NCI-H510A treated with DMSO at 0.1 percent for 48 hours (cell line): ENCODE measurements at places on chromosomes 4 and X.

GRCh38 chrX:47540754-47541538, 20.1 kb upstream of the ARAF start:
- peak; percentile 93 for DNase-seq

DNA sequence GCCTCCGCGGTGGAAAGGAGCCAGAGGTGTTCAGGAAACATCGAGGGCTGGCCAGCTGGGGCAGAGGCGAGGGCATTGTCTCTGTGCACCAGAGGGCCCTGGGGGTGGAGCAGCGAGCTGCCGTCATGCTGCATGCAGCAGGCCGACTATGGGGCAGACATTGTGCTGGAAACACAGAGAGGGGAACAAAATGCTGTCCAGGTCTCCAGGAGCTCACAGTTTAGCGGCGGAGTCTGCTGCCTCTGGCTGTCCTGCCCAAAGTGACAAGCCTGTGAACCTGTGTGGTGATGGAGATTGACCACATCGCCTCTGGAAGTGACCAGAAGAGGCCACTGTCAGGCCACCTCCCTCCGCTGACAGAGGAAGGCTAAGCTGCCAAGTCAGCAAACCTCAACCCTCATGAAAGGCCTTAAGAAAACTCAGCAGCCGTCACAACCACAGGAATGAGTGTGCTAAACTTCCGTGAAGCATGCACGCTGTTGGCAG, 20.1 kb upstream of the SASH3 start:
- DNase-seq = no peak

DNA sequence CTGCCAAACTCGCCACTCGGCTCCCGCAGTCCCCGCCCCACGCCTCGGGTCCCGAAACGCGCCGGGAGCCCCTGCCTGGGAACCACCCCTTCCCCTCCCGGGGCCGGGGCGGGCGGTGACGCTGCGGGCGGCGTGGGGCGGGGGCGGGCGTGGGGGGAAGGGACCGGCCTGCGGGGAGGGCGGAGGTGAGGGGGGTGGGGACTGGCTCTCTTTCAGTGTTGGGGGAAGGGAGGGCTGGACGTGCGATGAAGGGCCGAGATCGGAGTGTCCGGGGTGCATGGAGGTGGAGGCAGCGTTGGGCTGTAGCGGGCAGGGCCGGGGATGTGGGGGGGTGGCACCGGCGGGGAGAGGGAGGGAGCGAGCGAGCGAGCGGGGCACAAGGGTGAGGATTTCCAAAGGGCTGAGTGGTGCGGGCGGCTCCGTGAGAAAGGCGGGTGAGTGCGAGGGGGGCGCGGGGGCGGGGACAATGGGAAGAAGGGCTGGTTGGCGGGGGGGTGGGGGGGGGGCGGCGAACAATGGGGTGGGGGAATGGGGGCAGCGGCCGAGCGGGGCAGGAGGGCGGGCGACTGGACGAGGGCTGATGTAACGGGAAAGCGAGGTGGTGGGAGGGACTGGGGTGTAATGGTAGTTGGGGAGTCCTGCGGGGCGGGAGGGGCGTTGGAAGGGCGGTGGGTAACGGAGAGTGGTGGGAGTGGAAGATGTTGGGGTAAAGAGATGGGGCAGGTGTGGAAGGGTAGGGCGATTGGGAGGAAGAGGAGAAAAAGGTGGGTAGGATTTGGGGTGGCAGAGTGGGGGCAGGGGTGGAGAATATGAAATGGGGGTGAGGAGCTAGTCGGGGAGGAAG, 578 bp downstream of the DCUN1D4 start:
- no peak for DNase-seq

DNA sequence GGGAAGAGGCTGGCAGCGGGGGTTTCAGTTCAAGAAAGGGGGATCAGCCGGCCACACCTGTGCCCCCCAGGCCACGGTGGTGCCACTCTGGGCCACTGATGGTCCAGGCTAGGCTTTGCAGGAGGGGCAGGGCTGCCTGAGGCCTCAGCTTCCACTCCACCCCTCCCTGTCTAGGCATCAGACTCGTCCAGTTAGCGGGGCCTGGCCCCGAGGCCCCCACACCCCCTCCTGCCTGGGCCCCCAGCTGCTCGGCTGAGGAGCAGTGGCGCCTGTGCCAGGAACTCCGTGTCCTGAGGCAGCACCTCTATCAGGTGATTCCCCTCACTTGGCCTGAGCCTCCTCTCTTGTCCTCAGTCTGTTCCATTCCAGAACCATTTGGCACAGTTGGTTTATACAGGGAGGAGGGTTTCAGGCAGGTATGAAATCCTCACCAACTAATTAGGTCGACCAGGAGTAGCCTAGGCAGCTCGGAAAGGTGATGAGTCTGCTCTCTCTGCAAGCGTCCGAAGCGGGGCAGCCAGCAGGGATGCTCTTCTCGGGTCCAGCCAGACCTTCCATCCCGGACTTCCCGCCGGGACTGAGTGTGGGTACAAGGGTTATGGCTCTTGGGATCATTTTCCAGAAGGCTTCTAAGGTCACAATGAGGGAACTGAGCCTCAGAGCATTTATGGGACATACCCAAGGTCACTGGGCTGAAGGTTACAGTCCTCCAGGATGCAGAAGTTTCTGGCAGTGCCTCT, 2.1 kb downstream of the NSG1 start:
- DNase-seq = no peak

DNA sequence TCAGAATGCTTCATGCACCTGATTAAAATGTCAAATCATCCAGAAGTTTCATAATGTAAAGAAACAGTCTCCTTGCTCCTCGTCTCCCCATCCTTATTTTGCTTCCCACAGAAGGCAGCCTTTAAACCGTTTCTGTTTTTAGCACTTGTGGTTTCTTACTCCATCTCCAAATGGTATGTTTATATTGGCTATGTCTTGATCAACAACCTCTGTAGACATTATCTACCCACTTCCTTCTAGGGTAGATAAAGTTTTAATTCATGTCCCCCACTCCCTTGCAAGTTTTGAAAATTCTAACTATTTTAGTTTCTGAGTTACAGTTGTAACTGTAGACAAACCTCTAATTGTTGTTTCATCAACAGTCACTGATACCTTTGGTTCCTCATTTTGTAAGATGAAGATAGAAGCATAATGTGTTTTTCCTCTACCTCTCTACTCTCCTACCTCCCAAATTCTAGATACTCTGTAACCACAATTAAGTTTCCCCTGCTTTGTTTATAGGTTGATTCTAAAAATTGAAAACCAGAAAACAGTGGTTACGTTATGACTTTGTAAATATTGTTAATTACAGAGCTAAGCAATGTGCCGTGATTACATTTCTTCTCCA, 291.7 kb upstream of the GATB start:
- DNase-seq = no peak

GRCh38 chrX:138648568-138648967, 62.9 kb downstream of the FGF13 start:
- DNase-seq = no peak

- DNase-seq = no peak
These were observed 6.1 kb downstream of the TACC3 start for GRCh38 chr4:1727117-1728031.

GRCh38 chrX:134144231-134144630, 92.8 kb upstream of the CCDC160 start:
- DNase-seq = peak; percentile 3

GRCh38 chr4:76470532-76470931, 35.5 kb downstream of the SHROOM3 start:
- DNase-seq = no peak

DNA sequence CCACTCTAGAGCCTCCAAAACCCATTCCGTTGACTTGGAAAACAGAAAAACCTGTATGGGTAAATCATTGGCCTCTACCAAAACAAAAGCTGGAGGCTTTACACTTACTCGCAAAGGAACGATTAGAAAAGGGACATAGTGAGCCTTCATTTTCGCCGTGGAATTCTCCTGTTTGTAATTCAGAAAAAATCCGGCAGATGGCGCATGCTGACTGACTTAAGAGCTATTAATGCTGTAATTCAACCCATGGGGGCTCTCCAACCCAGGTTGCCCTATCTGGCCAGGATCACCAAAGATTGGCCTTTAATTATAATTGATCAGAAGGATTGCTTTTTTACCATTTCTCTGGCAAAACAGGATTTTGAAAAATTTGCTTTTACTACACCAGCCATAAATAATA, 60.8 kb downstream of the ZNF732 start:
- peak; percentile 0 for DNase-seq

DNA sequence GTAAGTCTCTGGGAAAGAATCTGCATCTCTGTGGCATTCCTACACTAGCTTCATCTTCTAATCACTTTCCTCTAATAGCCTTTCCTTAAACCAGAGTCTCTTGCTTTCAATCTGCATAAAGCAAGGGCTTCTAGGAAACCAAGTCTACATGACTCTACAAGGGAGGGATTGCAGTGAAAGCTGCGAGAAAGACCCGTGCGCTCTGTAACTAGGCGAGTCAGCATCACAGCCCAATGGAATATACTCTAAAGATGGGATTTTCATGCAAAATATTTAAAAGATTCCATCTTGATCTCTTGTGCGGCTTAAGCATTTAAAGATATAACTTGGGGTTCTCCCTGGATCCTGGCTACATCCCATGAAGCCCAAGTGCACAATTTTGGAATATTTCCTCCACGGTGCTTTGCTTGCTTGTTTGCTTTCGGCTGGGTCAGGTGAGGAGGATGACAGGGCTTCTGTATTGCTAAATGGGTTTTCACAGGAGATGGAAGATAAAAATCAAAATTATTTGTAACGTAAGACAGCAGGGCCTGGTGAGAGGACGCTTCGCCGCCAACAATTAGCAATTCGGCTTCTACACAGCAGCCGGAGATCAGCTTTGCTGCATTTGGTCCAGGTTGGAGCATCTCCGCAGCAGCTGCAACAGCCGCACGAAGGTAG, 687 bp upstream of the GRIA2 start:
- no peak for DNase-seq

DNA sequence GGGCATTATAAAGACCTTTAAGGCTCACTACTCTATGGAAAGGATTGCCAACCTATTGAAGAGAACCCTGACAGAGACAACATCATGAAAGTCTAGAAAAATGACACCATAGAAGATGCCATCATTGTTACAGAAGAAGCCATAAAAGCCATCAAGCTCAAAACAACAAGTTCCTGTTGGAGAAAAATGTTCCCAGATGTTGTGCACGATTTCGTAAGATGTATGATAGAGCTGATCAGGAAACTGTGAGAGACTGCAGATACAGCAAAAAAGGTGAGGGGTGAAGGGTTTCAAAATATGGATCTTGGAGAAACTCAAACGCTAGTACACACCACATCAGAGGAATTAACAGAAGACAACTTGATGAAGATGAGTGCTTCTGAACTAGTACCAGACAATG, 53.3 kb downstream of the WDFY3 start:
- DNase-seq = no peak

DNA sequence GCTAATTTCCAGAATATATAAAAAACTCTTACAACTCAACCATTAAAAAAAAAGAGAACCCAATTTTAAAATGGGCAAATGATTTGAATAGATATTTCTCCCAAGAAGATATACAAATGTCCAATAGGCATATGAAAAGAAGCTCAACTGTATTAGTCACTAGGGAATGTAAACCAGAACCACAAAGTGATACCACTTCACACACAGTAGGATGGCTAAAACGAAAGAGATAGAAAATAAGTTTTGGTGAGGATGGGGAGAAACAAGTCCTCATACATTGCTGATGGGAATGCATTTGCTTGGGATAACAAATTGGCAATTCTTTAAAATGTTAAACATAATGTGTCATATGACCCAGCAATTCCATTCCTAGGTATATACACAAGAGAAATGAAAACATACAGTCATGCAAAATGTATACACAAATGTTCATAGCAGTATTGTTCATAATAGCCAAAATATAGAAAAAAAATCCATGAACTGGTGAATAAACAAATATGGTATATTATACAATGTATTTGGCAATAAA, 5.7 kb downstream of the TCEAL3 start:
- DNase-seq = no peak

DNA sequence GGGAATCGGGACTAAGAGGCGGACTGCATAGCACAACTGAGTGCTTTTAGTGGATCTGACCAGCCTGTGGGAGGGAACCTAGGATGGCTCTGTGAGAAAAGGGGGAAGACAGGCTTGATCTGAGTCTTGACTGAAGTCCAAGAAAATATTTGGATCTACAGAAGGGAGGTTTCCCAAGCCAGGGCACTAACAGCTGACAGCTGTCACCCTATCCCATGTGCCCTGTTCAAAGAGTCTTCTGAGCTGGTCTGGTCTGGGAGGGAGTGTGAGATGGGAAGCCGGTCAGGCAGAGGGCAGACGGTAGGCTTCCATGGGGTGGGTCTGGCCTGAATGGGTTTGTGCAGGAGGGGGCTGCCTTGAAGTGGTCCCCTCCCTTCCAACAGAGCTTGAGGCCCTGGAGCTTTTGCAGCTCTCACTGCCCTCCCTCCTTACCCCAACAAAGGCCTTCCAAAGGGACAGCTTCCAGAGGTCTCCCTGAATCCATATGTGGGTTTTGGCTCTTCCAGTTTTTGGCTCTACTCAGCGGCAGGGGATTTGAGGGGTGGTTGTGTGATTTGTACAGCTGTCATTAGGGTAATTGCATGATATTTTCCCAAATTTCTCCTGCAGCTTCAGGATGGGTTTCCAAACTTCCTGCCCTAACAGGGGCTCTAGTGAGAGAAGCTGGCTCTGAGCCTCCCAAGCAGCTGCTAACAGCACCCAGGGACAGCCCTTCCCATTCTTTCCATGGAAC, 643.7 kb downstream of the BCOR start:
- DNase-seq = no peak

DNA sequence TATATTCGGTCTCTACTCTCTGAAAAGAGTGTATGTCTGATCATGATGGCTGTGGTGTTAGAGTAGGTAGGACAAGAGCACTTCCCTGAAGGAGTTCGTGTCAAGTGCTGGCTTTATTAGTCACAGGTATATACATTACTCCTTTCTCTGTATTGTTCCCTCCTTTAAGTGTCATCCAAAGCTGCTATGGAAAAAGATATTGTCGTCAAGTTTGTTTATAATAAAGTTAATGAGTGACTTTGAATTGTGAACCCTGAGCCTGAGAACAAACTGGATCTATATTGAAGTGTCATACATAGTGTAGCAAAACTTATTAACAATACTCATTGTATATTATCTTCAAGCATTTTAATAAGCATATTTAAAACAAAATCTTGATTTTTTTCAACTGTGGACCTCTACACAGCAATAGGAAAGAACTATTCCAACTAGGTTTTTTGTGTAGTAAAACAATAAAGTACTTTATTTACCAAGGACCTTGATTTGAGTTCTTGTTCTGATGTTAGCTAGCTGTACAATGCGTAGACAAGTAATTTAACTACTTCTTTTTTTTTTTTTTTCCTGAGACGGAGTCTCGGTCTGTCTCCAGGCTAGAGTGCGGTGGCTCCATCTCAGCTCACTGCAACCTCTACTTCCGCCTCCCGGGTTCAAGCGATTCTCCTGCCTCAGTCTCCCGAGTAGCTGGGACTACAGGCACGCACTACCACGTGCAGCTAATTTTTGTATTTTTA, 177.7 kb downstream of the RAPGEF2 start:
- peak; percentile 80 for DNase-seq

DNA sequence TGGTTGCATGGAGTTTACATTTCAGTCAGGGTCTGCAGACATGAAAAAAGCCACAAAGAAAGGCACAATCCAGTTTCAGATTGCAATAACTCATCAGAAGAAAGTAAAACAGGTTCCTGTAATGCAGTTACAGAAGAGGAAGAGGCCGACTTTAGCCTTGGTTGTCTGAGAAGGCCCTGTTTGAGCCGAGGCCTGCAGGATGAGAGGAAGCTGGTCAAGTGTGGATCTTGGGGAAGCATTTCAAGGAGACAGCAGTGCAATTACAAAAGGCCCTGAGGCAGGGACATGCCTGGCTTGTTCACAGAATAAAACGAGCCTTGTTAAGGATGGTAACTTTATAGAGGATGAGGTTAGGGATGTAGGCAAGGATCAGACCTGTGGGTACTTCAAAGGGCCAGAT, 62.4 kb downstream of the AFF2 start:
- no peak for DNase-seq

GRCh38 chrX:42824541-42824940, 46.6 kb upstream of the PPP1R2C start:
- no peak for DNase-seq
